G401 (cell line): ENCODE measurements at places on chromosomes 2 and 18.

DNA sequence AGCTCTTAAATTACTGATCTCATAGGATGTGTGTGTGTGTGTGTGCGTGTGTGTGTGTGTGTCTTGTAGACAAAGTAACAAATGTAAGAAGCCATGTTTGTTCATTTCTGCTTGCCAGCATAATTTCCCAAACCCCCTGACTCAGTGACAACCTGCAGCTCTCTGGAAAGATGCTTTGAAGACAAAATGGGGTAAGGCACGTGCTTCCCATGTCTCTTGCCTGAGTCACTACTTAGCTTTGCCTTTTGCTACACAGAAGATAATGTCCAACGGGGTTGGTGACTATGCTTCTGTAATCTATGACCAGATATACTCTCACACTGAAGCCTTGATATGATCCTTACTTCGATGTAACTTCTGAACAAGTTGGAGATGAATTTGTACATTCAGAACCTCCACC lies 332.0 kb downstream of the SLC4A3 start:
- DNase-seq = no peak

GRCh38 chr2:81250270-81250669 lies 945.7 kb upstream of the LRRTM1 start:
- DNase-seq = no peak

DNA sequence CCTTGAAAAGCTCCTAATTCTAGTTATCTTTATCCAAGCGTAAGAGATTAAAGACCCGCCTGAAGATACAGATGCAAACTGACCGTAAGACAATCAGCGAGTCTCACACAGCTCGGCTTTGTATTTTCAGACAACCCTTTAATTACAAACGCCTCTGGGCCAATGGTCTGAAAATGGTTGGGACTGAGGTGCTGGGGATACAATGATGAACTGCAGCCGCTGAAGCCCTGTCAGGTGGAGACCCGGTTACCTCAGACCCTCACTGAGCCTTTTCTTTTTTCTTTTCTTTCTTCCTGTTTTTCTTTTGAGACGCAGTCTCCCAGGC lies 715 bp upstream of the CFAP36 start:
- peak; percentile 40 for DNase-seq

- DNase-seq = peak; percentile 45
Observed at GRCh38 chr2:28583899-28584553, 88.2 kb downstream of the PLB1 start.

DNA sequence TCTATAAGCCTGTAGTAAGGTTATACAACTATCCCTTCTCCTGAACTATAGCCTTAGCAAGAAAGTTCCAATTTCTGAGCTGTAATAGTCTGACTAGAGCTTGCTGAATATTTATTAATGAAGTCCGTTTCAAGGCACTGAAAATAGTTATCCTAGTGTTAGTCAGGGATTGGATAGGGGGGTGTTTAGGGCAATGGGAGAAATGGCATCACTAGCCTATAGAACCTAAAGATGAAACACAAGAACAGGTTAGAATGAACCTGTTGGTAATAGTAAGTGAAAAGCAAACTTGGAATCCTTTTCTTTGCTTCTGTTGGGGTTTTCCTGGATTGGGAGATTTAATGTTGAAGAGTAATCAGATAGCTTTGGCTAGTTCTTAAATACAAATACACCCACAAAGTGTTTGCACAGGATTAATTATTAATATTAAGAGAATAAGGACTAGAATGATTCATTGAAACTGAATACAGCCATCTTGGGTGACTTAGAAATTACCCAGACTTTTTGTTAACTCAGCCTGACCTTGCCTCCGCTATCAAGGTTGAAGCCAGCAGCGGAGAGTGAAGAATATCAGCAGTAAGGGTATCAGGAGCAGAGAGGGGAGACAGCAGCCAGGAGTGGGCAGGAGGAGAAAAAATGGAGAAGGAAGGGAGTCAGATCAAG lies 14.4 kb downstream of the CCNT2 start:
- DNase-seq = no peak

DNA sequence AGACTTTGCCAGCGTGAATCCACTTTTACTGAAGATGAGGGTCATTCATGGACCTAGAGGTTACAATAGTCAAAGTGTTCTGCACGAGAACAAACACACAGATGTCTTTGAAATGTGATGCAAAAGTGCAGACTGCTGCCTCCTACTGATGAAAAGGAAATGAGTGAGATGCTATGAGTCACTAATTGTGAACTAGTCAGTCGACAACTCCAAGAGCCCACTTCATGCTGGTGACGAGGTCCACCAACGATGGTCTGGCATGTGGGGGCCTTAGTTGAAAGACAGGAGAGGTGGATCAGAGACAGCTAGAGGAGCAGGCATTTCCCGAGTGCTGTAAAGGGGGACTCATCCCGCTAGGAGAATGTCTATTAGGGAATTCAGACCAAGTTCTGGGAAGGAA lies 17.1 kb upstream of the ZNF236 start:
- no peak for DNase-seq

DNA sequence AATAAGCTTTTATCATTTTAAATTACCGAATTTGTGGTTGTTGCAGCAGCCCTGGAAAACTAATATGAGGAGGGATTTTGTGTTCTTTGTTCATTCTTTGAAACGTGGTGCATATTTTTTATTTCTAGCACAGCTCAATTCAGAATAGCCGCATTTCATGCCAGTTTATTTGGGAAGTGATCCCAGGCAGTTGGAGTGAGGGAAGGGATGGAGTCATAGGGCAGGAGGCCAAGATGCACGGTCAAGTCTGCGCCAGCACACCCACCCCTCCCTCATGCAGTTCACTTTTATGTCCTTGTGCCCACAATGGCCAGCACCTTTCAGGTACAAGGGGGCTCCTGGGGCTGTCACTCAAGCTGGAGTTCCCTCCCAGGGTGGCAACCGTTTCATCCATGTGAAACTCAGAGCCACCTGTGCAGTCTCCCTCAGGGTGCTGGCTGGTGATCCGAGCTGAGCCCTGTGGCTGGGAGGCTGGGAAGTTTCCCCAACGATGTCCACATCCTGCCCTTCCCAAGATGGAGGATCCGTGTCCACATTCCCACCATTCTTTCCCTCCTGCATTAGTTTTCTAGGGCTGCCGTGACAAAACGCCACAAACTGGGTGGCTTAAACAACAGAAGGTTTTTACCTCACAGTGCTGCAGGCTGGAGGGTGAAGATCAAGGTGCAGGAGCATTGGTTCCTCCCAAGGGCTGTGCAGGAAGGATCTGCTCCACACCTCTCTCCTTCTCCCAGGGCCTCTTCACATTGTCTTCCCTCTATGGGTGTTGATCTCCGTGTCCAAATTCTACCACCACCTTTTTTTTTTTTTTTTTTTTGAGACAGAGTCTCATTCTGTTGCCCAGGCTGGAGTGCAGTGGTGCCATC lies 68.5 kb upstream of the ITGA6 start:
- peak; percentile 62 for DNase-seq

GRCh38 chr18:70390371-70391090 lies 101.7 kb downstream of the SOCS6 start:
- DNase-seq = no peak

- DNase-seq = no peak
Observed at GRCh38 chr2:223744580-223744979, 92.8 kb downstream of the AP1S3 start.

- no peak for DNase-seq
Observed at GRCh38 chr2:44928483-44929158, 12.9 kb upstream of the SIX3 start.

DNA sequence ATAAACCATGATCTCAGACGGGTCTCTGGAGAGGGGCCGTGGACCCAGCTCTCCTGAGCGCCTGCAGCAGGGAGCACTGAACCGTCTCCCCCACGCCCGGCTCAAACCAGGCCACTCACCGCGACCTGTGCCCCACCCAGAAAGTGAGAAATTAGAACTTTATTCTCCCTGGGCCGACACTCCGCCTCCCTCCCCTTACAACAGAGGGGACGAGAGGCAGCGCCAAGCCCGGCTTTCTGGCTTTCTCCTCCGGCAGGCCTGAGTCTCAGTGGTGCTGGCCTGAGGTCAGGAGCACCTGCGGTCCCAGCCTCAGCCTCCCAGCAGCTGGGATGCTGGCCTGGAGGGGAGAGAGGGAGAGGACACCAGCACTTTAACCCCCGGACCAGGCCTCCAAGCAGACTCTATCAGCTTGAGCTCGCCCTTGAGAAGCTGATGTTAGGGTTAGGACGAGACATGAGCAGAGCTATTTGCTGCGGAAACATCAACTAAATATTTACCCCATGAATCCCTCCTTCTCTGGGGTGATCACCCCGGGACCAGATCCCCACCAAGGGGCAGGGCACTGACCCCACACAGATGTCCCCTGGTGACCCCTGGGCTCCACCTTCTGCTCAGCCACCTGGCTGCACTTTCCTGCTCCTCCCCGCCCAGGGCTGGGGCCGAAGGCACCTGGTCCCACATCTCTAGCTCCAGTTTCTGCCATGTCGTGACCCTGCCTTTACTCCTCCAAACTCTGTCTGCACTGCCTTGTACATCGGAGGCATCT lies 856.3 kb upstream of the SALL3 start:
- DNase-seq = no peak

- no peak for DNase-seq
Observed at GRCh38 chr2:152555048-152555447, 162.2 kb downstream of the PRPF40A start.

GRCh38 chr2:88770016-88770415 lies 78.5 kb downstream of the RPIA start:
- DNase-seq = no peak

DNA sequence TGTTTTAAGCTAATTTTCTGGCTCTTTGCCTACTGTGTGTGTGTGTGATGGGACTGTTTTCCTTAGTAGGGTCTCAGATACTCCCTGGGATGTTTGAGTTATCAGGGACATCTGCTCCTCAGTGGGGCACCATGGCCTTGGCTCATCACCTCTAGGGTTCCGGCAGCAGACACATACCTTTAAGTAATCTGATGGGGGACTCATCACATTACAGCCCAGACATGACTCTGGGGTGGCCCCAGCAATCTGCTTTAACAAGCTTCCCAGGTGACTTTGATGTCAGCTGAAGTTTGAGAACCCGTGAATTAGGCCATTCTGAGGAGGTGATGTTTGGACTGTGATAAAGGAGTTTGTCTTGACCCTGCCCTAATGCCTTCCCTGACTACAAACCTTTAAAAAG lies 38.8 kb downstream of the DDX18 start:
- DNase-seq = no peak

- DNase-seq = no peak
Observed at GRCh38 chr2:109175350-109175678, 46.3 kb downstream of the SH3RF3 start.

- no peak for DNase-seq
Observed at GRCh38 chr2:134843968-134844367, 5.6 kb downstream of the ACMSD start.
